ENCODE measurements at places on chromosomes 5 and 9.

GRCh38 chr9:12698986-12699385 is 5.8 kb downstream of the TYRP1 start:
- no peak for DNase-seq

DNA sequence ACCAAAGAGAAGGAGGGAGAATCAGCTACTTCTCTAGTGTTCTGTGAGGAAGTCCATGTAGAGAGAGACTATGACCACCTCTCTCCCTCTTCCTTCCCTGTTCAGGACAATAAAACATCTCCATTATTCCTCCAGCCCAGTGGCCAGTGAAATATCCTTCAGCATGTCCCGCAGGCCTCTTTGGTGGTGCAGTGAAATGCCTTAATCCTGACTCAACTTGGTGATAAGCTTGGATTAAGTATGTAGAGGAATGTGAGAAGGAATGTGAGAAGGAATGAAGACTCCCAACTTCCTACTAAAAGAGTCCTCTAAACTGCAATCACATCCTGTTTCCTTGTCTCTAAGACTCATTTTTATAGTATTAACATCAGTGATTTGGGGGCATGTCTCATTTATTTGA is 167.3 kb downstream of the TRPM3 start:
- DNase-seq: no peak

- DNase-seq: no peak
Measured at GRCh38 chr5:74627646-74628279, 12.8 kb downstream of the ENC1 start.

- no peak for DNase-seq
Measured at GRCh38 chr5:65776441-65777141, 54.6 kb downstream of the NLN start.

DNA sequence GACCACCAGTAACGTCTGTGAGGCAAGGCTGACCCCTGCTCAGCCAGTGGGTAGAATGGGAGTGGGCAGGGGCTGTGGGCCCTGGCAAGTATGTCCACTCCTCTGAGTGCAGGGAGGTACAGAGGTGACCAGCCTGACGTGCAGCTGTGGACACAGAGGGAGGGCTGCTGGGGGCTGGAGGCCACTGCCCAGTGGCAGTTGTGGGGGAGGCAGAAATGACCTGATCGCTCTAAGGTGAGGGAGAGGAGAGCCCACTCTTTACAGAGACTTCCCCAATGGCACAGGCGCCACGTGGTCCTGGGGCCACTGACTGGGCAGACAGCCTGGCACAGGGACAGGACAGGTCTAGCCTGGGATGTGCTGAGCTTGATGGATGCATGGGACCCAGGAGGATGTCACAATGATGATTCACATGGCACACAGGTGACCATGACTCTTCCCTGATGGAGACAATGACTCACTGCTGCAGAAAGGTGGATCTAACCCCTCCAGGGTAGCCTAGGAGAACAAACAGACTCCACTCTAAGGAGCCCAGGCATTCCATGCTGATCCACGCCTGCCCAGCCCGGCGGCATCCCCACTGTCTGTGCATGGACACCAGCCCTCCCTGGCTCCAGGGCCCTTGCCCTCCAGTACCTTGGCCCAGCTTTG is 7.7 kb downstream of the LPCAT1 start:
- DNase-seq: no peak

- no peak for DNase-seq
Measured at GRCh38 chr5:159712672-159713071, 203.6 kb upstream of the ADRA1B start.

DNA sequence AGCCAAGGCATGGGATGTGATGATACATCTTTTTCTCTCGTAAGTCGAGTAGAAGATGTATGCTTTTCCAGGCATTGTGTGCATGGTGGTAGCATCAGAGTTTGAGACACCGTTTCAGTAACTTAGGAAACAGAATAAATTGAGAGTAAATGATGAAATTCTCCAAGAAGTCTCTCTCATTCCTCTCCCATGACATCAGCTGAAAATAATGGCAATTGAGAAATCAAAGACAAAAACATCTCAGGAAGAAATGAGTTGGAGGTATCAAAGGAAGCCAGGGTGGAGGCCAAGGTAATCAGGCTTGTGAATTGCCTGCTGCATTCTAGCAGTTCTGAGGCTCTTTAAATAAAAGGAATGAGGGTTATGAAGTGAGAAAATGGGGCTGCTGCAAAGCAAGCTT is 53.9 kb downstream of the SGCD start:
- no peak for DNase-seq

DNA sequence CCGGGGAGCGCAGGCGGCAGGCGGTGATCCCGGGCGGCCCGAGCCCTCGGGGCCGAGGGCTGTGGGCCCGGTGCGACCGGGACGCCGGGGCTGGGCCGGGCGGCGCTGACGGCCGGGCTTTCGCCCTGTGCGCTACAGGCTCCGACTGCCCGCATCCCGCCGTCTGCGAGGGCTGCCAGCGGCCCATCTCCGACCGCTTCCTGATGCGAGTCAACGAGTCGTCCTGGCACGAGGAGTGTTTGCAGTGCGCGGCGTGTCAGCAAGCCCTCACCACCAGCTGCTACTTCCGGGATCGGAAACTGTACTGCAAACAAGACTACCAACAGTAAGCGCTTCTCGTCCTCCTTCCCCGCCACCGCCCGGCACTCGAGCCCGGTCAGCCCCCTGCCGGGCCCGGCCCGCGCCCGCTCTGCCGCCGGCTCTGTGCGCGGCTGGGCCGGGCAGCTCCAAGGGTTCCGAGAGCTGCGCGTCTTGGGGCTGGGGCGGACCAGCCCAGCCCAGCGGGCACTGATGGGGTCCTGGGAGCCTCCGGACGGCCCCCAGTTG is 1.6 kb downstream of the LMX1B start:
- peak; percentile 41 for DNase-seq

- no peak for DNase-seq
Measured at GRCh38 chr9:117368684-117369230, 46.1 kb downstream of the ASTN2 start.

- DNase-seq: no peak
Measured at GRCh38 chr5:40385544-40385943, 294.2 kb upstream of the PTGER4 start.

GRCh38 chr9:99491408-99492158 is 269.5 kb downstream of the SEC61B start:
- DNase-seq: no peak

DNA sequence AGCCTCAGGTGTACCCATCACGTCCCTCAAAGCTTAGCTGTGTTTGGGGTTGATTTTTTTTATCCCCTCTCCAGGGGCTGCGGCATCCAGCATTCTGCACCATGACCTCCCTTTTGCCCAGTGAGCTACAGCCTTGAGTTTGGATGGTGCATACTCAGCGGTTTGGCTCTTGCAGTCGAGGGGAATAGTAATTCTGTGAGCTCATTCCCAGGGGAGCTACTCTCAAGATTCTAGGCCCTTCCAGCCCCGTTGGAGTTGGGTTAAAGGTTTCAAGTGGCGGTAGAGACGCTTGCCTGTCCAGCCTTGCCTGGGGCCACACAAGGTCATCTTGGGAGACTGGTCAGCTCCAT is 102.2 kb upstream of the SPRY4 start:
- no peak for DNase-seq

- DNase-seq: no peak
Measured at GRCh38 chr5:2166979-2167377, 284.3 kb upstream of the IRX4 start.

GRCh38 chr5:28903643-28904042 is 1865.3 kb upstream of the CDH9 start:
- DNase-seq: peak; percentile 11

DNA sequence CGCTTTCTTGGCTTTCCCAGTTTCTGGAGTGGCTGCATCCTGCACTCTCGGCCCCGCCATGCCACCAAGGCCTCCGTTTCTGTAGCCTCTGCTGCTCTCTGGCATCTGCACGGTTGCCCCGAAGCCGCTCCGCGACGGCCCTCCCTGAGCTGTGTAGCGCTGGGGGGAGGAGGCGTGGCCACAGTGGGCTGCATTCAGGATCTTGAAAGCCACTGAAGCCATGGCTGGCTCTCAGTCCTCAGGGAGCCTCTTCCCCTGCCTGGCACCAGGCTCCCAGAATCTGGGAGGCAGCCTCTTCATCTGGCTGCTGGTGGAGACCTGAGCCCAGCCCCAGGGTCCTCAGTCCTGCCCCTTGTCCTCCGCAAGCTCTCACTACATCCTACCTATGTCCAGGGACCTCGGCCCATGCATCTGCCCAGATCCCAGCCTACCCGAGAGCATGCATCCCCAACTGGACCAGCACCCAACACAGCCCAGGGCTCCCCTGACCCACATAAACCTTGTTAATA is 25.1 kb downstream of the PAEP start:
- no peak for DNase-seq

DNA sequence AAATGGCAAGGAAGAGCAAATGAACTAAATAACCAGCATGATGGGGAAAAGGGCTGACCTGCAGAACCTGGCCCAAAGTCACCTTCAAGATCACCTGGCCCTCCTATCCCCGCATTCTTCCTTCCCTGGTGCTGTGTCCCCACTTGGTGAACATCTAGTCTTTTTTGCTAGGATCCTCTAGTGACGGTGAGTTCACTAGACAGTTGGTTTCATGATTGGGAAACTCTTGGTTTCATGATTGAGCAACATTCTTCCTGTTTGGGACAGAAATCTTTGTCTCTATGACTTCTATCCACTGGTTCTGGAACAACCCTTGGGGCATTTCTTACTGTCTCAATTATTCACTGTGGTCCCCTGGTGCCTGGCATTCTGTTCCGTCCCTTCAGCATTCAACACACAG is 50.2 kb upstream of the DAB2IP start:
- no peak for DNase-seq

GRCh38 chr9:136249877-136250559 is 4.4 kb upstream of the QSOX2 start:
- DNase-seq: peak; percentile 65

GRCh38 chr5:123708074-123708806 is 196.3 kb downstream of the CSNK1G3 start:
- no peak for DNase-seq

DNA sequence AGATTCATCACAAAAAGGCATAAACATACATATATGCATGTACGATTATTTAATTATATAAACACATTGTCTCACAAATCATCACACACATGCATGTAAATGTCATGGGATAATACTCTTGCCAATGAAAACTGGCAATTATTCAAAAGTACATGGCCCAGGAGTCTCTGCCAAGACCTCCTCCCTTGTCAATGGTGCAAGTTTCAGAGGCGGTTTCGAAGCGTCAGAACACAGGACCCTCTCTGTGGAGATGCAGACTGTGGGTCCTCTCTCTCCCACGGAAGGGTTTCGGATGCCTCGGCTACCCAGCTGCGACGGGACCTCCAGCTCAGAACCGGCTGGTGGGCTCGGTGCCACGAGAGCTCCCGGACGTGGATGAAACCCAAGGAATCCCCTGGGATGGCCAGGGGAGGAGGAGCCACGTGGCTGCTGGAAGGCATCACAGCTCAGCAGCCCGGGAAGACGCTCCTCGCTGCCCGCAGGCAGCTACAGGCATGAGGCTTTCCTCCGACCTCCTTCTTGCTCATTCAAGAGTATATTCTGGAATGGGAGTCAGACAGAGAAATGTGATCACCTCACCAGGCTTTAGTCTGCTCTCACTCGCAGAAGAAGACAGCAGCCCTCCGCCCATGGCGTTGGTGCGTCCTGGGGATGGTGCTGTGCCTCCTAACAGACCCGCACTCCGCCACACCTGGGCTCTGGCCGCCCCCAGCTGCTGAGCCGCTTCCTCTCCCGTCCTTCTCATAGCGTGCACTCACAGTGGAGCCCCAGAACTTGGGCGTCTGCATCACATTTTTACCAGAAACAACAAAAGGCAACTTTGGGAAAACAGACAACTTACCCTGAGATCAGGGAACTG is 308.8 kb downstream of the IRX2 start:
- DNase-seq: no peak

- DNase-seq: no peak
Measured at GRCh38 chr5:35920890-35921289, 17.5 kb downstream of the CAPSL start.

DNA sequence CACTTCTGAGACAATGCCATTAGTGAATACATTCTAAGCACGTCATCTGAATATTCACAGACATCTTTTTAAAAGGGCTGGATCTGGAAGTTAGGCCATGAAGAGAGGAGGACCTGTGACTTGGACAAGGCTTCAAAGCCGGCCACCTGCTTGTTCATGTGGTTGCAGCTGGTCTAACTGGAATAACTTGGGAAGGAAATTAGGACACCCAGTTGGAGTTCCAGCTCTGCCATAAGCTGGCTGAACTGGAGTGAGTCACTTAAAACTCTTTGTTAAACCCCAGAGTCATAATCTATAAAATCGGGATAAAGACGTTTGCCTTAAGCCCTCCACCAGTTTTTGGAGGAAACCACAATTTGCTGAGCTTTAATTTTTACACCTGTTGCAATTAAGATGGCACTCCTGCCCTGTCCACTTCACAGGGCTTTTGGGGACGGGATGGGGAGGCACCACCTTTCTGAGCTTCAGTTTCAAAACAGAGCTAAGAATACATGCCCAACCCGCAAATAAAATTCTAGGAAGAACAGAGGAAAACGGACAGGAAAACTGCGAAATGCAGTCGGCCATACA is 536 bp upstream of the STX17 start:
- peak; percentile 55 for DNase-seq

GRCh38 chr9:18362901-18363685 is 110.9 kb upstream of the ADAMTSL1 start:
- DNase-seq: no peak

DNA sequence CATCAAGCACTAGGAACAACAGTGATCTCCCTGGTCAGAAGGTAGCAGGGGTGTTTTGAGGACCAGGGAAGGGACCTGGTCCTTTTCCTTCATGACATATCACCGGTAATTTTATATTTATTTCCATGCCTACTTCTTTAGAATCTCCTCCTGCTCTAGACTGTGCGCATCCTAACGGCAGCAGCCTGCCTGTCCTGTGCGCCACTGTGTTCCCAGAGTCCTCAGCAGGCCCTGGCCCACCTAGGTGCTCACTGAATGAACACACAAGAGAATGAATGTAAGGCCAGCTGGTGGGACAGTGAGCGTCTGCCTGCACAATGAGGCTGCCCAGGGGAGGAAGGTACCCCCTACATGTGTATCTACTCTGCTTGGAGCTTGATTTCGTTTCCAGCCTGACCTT is 51.5 kb downstream of the C5orf15 start:
- no peak for DNase-seq

GRCh38 chr5:73117088-73117740 is 3.2 kb upstream of the TMEM171 start:
- DNase-seq: no peak

DNA sequence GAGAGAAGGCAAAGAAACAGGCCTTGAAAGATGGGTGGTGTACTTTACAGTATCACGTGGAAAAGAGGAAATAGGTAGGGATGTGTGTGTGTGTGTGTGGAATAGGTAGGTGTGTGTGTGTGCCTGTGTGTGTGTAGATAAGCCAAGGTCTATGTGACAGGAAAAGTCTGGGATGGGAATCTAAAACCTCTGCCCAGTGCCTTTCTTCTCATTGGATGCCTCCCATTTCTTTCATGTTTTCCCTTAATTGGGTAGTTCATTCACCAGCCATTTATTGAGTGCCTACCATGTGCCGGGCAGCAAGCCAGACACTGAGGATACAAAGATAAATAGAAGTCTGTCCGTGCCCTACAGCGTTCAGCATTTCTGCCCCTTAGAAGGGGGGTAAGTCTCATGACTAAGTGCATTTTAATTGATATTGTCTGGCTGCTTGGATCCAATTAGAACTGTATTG is 1.0 kb downstream of the URM1 start:
- DNase-seq: no peak

- DNase-seq: no peak
Measured at GRCh38 chr5:35908814-35909213, 29.6 kb downstream of the CAPSL start.
